ENCODE measurements at places on chromosomes 3 and 15.

GRCh38 chr15:89732451-89733172 lies 18.4 kb downstream of the MESP1 start:
- DNase-seq, result no peak

DNA sequence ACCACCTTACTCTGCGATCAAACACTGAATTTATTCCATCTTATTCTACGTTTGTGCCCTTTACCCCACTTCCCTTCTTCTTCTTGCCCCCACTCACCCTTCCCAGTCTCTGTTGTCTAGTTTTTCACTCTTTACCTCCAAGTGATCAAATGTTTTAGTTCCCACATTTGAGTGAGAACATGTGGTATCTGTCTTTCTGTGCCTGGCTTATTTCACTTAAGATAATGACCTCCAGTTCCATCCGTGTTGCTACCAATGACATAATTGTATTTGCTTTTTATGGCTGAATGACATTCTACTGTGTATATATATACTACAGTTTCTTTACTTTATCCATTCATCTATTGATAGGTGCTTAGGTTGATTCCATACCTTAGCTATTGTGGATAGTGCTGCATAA lies 78.8 kb downstream of the PDCD6IP start:
- DNase-seq, result no peak

GRCh38 chr15:83112956-83113299 lies 5.5 kb downstream of the TM6SF1 start:
- DNase-seq, result no peak

DNA sequence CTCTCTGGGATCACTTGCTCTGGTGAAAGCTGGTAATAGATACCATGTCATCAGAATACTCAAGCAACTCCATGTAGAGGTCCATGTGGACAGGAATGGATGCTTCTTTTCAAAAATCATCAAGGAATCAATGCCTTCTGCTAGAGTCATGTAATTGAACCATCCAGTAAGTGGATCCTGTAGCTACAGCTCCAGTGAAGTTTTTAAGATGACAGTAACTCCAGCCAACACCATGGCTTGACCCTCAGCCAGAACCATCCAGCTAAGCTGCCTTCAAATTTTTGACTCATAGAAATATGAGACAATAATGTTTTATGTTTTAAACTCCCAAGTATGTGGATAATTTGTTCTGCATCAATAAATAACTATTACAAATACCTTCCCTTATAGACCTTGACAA lies 923.7 kb downstream of the EPHA3 start:
- peak; percentile 62 for DNase-seq

DNA sequence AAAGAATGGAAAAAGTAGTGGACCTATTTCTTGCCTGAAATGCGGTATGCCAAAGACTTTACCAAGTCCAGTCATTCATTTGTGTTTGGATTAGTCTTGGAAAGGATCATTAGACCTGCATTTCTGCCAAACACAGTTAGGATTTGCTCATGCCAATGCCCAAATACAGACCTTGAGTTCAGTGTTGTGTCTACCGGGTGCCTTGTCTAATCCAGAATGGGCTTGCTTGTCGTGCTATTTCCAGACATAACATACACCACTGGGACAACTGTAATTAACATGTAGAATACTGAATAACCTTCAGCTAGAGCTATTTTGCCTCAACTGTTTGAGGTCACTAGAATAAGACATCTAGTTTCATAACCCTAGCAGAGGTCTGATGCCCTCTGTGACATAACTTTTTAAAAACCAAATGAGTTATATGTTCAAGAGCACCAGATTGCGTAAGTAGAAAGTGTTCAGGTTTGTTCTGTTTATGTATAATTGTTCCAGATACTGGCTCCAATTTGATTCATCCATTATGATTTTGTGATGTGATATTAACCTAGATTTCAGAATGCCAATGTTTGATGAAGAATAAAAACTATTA lies 145.3 kb upstream of the DPH6 start:
- DNase-seq, result no peak

DNA sequence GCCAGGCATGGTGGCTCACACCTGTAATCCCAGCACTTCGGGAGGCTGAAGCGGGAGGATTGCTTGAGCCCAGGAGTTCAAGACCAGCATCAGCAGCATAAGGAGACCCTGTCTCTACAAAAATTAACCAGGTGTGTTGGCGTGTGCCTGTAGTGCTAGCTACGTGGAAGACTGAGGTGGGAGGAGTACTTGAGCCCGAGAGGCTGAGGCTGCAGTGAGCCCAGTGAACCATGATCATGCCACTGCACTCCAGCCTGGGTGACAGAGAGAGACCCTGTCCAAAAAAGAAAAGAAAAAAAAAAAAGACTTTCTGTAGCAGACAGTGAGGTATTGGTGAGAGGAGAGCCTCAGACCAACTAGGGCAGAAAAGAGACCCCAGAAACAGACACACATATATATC lies 263.8 kb downstream of the XXYLT1 start:
- no peak for DNase-seq

DNA sequence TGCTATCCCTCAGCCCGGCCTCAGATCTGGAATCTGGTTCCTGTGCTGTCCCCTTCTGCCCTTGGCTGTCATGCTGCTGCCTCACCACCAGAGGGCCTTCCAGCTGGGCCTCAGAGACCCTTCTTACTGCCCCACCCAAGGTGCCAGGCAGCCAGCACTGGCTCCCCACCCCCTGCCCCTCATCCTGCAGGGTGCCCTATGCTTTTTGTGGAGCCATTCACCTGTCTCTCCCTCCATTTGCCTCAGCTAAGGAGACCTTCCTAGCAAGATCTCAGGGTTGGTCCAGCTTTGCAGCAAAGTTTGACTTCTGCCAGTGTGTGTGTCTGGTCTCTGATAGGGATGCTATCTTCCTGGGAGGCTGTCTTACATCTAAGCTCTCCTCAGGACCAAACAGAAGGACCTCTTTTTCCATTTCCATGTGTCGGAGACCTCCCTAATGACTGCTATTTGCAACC lies 1.9 kb upstream of the VWA5B2 start:
- peak; percentile 96 for DNase-seq

DNA sequence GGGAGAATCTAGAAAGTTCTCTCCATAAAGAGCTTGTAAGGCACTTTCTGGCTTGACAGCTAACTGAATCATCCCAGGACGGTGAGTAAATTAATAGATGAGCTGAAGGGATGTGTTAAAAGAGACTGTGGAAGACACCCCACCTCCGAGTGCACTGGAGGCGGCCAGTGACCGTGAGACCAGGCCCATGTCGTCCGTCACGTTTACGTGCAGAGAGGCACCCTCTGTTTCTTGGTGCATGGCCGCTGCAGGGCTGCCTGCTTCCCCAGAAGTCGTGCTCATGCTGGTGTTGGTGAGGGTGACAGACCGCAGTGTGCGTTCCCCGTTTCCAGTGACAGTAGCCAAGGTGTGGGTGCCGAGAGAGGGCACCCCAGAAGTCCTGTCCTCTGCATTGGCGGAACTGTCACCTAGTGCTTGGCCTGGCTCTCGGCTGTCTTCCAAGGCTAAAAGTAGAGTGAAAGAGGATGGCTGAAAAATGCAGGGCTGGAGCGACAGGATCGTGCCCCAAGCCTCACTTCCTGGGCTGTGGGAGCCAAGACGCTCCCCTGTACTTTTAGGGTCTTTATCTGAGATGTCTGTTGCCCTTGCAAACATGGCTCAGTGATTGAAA lies 41.1 kb downstream of the HEG1 start:
- DNase-seq, result no peak

GRCh38 chr3:174651951-174652350 lies 207.2 kb upstream of the NAALADL2 start:
- no peak for DNase-seq

DNA sequence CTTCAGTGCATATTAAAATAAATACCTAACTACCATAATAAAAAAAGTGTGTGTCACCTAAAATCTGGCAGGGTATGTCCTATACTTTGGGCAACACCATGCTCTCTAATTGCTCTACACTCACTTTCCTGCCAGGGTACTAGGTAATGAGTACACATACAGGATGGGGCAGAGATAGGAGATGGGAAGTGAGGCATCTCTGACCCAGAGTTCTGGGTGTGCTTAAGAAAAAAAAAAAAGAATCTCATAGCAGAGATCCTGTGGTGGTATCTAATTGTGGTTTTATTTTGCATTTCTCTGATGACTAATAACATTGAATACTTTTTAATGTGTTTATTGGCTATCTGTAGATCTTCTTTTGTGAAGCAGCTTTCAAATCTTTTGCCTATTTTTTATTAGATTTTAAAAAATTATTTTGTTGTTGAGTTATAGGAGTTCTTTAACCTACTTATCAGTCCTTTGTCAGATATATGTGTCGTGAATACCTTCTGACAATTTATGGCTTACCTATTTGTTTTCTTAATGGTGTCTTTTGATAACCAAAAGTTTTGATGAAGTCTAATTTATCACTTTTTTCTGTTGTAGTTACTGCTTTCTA lies 48.0 kb downstream of the EEFSEC start:
- DNase-seq, result no peak

DNA sequence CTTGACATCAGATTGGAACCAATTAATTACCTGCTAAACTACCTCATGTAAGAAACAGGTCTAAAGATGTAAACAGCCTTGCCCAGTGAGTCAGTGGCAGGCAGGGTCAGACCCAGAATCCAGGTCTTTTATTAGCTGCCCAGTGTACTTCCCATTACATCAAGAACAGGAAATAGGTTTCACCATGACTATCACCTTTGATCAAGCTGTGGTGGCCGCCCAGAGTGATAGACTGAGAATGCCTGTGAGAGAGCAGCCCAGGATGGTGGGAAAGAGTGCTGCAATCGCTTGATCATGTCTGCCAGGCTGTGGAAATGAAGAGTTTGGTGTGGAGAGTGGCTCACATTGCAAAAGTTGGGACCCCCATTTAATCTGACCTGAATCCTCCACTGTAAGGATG lies 61.3 kb upstream of the PIAS1 start:
- no peak for DNase-seq

DNA sequence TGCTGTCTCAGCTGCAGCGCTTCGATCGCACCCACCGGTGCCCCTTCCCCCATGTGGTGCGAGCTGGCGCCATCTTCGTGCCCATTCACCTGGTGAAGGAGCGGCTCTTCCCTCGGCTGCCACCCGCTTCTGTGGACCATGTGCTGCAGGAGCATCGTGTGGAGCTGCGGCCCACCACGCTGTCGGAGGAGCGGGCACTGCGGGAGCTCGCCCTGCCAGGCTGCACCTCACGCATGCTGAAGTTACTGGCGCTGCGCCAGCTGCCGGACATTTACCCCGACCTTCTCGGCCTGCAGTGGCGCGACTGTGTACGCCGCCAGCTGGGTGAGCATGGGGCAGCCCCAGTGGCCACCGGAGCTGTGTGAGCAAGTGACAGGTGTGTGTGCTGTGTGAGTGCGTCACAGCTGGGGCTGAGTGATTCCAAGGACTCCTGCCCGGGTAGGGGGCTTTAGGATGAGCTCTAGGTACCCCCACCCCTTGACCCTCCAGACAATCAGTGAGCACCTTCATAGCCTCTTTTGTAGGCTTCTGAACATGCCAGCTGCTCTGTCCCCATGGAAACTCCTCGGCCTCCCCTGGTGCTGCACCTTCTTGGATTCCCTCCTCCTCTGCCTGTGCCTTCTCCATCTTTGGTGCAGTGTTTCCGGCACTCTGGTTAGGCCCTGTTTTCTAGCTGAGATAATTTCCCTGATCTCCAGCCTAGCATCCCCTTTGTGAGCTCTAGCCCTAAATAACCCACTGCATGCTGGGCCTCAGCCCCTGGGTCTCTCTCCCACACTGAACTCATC lies 7.0 kb downstream of the C15orf39 start:
- no peak for DNase-seq

DNA sequence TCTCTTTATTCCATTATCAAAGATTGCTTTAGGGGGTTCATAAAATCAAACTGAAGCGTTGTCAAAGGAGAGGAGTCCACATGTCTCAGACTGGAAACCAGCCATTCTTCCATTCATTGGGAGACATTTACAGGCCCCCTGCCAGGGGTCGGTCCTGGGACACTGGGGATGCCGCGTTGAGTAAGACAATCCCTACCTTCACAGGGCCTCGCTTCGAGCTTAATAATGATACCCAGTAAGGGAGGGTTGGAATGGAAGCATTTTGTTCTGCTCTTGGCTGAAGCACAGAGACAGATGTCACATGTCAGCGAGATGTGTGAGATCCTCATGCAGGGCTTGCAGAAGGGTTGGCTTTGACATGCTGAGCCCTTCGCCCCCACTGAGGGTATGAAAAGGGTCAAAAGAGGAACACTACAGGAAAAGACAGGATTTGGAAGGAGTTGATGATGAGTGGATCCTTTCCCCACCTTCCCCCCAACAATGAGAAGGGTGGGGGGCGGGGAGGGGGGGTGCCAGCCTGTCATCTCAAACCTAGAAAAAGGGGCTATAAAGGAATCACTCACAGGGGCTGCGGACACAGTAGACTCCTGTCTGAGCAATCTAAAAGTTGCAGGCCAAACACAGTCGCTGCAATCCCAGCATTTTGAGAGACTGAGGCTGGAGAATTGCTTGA lies 25.6 kb upstream of the ARL8B start:
- no peak for DNase-seq

- no peak for DNase-seq
Measured at GRCh38 chr3:159301961-159302360, 500.1 kb downstream of the MFSD1 start.

- DNase-seq, result peak; percentile 48
Measured at GRCh38 chr3:97958396-97958795, 13.8 kb downstream of the RIOX2 start.

- no peak for DNase-seq
Measured at GRCh38 chr3:144775551-144775950, 803.9 kb downstream of the DIPK2A start.

DNA sequence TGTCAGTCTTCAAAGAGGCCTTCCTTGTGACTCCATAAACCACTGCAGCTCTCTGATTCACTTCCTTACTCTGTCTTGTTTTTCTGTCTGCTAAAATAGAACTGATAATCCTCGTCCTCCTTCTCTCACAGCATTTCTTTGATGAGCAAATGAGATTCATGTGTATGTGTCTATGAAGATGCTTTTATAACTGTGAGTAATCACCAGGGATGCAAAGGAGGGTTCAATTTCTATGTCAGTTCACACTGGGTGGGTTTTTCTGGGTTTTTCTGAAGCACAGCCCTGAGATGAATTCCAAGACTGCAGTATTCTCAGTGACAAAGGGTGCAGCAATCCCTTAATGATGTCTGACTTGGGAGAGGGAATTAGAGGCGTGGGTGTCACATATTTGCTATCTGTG lies 746.6 kb upstream of the CFAP20DC start:
- no peak for DNase-seq

- DNase-seq, result no peak
Measured at GRCh38 chr3:23859012-23859743, 53.4 kb downstream of the UBE2E1 start.

GRCh38 chr15:79184465-79184892 lies 93.9 kb upstream of the RASGRF1 start:
- DNase-seq, result peak; percentile 91

DNA sequence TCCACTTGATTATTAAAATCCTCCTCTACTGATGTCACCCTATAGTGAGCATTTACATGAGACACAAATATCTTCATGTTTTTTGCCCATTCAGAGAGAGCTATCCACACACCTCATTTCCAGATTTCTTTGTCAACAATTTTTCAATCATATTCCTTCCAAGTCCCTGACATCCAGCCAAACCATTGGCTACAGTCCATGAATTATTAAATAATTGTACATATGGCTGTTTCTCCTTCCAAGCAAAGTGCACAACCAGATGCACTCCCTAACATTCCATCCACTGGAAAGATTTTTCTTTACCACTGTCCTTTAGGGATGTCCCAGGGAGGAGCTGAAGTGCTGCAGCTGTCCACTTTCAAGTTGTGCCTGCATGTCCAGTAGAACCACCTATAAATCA lies 328.0 kb upstream of the MDFIC2 start:
- no peak for DNase-seq

GRCh38 chr3:57091521-57092273 lies 31.2 kb downstream of the SPATA12 start:
- DNase-seq, result peak; percentile 82

GRCh38 chr3:111936191-111936841 lies 42.5 kb upstream of the ABHD10 start:
- peak; percentile 60 for DNase-seq
